T-cell (primary cell): ENCODE measurements at places on chromosomes 12 and 14. TPM values are rescaled to one million over a fixed set of nuclear protein-coding genes. Genes with fewer than 3 reads are reported as not detected.

GRCh38 chr12:47509398-47509851 lies 196.4 kb downstream of the RPAP3 start:
- DNase-seq = no peak

- DNase-seq = no peak
These were observed 13.3 kb downstream of the SLC25A29 start for GRCh38 chr14:100292776-100293461.

- no peak for DNase-seq
These were observed 10.3 kb upstream of the ZNF740 start for GRCh38 chr12:53170215-53170614.

DNA sequence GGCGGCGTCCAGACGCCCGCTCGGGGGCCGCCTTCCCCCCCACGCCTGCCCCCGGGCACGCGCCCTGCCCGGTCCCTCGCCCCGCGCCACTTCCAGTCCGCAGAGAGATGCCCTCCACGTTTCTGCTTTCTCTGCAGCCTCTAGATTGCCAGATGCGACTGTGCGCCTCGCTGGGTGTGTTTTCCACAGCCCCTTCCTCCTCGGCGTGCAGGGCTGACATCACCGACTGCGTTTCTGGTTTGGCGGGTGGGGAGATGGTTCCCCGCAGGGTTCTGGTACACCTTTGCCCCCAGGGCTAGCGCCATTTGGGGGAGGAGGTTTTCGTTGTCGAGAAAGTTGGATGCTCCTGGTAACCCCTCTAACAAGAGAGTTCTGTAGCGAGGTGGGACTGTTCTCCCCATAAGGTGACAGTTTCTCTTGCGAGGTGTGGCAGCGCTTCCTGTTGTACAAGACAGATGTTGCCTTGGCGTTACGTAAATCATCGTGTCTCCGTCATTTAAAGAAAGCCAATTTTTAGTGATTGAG lies 1.5 kb downstream of the CALM1 start:
- peak; percentile 71 for DNase-seq

- no peak for DNase-seq
These were observed 286.8 kb downstream of the LRIG3 start for GRCh38 chr12:58633479-58633878.

GRCh38 chr12:67367843-67368242 lies 98.7 kb downstream of the CAND1 start:
- DNase-seq = no peak

- DNase-seq = no peak
These were observed 115.6 kb downstream of the DNAI7 start for GRCh38 chr12:25079393-25079792.

DNA sequence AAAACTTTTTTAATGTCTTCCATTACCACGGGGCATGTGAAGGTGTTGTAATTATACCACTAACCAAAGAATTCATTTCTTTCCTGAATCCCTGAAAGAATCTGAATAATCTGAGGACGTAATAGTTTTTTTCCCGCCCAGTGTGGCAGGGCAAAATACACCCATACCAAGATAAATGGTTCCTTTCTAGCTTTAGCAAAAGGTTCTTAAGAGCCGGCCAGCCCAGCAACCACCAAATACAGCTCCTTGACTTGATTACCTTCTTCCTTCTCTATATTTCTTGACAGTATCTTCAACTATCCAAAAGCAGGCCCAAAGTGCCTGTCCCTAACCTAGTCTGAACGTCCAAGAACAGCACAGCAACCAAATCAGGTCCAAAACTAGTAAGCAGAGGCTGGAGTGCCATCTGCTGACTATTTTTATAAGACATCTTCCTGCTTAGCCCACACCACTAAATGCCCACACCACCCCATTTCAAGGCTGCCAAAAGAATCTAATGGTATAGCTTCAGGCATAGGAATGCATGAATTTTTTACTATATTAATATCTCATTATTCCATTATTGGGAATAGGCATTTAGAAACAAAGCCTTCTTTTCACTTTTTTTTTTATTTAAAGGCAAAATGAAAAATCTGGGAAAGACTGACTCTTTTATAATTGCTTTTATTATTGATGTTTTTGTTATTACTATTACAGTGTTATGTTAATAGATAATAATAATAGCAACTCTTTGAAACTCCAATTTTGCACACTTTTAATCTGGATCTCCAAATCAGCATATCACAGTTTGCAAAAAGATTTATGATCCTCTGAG lies 524.4 kb downstream of the MED13L start:
- no peak for DNase-seq

DNA sequence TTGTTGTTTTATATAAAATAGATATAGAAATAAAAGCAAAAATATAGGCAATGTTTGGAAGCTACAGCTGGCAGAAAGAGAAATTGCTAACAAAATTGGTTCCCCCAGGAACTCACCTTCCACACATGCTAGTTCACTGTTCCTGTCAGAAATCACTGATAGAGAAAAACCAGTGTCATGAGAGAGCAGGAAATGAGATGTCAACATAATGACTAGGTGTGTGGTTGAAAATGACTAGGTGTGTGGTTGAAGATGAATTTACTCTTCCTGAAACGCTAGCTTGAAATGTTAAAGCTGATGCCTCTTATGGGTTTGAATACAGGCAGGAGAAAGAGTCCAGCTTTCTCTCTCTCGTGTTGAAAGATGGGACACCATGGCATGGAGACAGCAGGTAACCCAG lies 216.3 kb downstream of the C12orf42 start:
- no peak for DNase-seq

GRCh38 chr12:89924191-89924590 lies 215.6 kb upstream of the ATP2B1 start:
- no peak for DNase-seq

- DNase-seq = no peak
These were observed 84.0 kb downstream of the BORCS5 start for GRCh38 chr12:12440784-12441428.

GRCh38 chr12:54688309-54689033 lies 40.3 kb upstream of the DCD start:
- DNase-seq = no peak

DNA sequence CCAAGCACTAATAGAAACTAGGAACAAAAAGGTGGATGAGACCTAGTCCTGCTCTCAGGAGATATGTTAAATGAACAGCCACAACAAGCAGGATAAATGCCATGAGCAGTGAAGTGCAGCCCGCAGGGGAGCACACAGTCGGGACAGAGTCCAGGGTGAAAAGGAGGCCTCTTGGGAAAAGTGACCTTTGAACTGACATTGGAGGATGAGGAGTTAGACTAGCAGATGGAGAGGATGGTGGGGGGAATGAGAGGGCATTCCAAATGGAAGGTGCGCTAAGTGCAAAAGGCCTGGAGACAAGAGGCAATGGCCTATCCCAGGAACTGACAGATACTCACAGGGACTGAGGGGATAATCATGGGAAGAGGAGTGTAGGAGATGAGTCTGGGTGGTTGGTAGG lies 4.5 kb downstream of the OS9 start:
- no peak for DNase-seq

DNA sequence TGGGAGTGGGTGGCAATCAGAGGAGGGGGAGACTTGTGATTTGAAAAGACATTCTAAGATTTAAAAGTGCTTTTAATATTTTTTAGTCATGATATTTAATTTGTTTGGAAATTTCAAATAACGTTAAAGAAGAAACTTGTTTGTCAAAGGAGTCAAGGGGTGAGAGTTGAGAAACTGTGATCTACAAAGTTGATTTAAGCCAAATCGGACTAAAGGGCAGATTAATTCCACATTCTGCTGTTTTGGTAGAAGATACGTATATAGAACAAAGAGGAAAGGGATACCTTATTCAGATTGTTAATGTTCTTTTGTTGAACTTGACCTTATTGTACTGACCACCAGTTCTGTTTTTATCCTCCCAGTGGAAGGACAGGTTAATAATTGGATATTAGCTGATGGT lies 6.7 kb downstream of the EIF4B start:
- no peak for DNase-seq

DNA sequence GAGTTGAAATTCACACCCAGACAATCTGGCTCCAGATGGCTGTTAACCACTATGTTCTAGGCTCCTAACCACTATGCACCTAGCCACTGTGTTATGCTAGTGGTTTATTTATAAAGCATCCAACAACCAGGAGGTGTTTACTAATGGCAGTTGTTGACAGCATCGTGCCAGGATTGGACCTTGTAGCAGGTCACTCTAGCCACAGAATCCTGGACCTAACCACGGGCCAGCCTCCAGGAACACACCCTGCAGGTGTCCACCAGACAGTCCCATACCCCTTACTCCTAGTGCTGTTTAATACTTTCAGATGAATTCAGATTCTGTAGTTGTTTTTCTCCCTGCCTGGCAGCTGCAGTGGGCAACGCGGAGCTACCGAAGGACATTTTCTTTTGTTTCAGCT lies 109.4 kb upstream of the MYL2 start:
- DNase-seq = no peak

GRCh38 chr12:83763425-83763824 lies 1076.7 kb downstream of the TMTC2 start:
- DNase-seq = no peak

Gene OAS2
- total RNA-seq = 62.2 TPM

Gene ADAM21
- not detected for total RNA-seq

Gene TRPV4
- total RNA-seq = not detected

Gene NOVA1
- total RNA-seq = not detected

Gene SRRM4
- total RNA-seq = not detected

Gene MIP
- total RNA-seq = not detected

Gene TC2N
- total RNA-seq = 243 TPM

Gene RAB3IP
- total RNA-seq = 18.7 TPM

Gene ZNF140
- total RNA-seq = 12.6 TPM

Gene KLRB1
- total RNA-seq = 31.6 TPM

Gene GSC
- total RNA-seq = not detected

Gene FGF6
- not detected for total RNA-seq

Gene AQP2
- not detected for total RNA-seq
